ENCODE measurements at places on chromosomes 6 and 20.

DNA sequence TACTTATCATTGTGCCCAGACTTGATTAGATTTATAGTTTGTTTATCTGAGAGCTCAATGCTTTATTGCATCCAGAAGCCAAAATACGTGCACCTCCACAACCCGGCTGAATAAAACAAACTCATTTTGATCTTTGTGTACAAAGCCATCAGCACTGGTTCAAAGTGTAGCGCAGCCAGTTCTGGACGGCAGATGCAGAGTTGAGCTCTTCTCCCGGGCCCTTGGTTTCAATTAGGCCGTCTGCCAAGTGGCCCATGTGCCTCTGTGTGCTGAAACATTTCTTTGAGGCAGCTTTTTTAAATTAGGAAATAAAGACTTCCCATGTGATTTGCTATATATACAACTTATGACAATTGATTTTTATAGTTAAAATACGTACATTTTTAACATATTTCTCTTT lies 96.2 kb upstream of the RSPO3 start:
- peak; percentile 14 for DNase-seq

GRCh38 chr20:20624914-20625313 lies 87.5 kb downstream of the RALGAPA2 start:
- DNase-seq = no peak

DNA sequence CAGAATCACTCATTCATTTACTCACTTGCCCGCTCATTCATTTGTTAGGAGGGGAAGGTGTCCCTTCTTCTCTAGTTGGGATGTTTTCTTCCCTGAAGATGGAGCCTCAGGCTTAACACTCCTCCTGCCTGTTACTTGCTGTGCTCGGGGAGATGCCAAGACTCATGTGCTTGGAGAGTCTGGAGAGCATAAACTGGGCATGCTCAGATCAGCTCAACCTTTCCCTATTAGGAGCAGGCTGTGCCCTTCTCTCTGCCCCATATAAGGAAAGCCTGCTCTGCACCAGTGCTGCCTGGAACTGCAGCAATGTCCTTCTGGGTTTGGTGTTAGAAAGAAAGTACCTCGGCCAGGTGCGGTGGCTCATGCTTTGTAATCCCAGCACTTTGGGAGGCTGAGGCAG lies 18.0 kb upstream of the UBE2V1 start:
- DNase-seq = no peak

DNA sequence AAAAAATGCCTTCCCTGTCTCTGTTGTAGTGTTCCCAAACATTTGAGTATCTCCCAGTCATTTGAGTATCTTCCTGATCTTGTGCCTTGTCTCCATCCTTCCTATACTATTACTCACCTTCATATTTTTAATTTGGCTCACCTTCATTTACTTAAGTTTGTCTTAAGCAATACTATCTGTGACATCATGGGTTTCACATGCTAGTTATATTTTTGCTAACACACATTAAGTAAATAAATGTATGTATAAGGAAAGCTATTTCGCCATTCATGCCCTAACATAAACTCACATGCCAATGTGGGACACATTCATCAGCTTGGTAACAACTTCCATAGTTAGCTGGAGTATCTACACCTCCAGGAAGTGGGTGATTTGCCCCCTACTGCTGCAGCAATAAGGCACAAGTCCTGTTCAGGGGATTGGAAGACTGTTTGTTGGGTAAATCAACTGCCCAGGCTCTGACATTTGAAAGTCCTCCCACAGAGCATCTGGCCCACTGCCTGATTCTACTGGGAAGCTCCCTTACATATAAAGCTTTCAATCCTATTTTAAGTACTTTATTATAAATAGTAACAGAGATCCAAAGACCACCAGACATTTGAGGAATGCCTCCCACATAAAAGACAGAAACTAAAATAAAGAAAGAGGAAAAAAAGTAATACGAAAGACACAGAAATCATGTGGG lies 132.3 kb downstream of the ISM1 start:
- no peak for DNase-seq

Measured in Ammon's horn (tissue), 1 donor.